ENCODE measurements at places on chromosomes 12 and 14. TPM values are rescaled to one million over a fixed set of nuclear protein-coding genes. Genes with fewer than 3 reads are reported as not detected.

GRCh38 chr14:85487215-85487614 lies 42.7 kb upstream of the FLRT2 start:
- H3K4me3 ChIP-seq: no peak overlapping the region
- no peak overlapping the region for H3K27ac ChIP-seq
- no peak for DNase-seq
- no peaks in the 10 kb centered on the region for H3K4me1 ChIP-seq
- H3K36me3 ChIP-seq: no peaks in the 10 kb centered on the region

GRCh38 chr12:119156401-119157044 lies 22.2 kb upstream of the HSPB8 start:
- peak overlapping the region; percentile 41 for H3K4me3 ChIP-seq
- H3K27ac ChIP-seq: peak overlapping the region; percentile 89
- H3K4me1 ChIP-seq: peaks cover 15% of the 10 kb centered on the region
- no peaks in the 10 kb centered on the region for H3K36me3 ChIP-seq

Gene KRT1
- not detected for total RNA-seq

GRCh38 chr14:49240383-49240782 lies 345.8 kb downstream of the RPS29 start:
- H3K36me3 ChIP-seq: no peaks in the 10 kb centered on the region
- no peaks in the 10 kb centered on the region for H3K4me1 ChIP-seq
- no peaks in the 10 kb centered on the region for H3K27me3 ChIP-seq
- H3K4me3 ChIP-seq: no peak overlapping the region
- DNase-seq: no peak

DNA sequence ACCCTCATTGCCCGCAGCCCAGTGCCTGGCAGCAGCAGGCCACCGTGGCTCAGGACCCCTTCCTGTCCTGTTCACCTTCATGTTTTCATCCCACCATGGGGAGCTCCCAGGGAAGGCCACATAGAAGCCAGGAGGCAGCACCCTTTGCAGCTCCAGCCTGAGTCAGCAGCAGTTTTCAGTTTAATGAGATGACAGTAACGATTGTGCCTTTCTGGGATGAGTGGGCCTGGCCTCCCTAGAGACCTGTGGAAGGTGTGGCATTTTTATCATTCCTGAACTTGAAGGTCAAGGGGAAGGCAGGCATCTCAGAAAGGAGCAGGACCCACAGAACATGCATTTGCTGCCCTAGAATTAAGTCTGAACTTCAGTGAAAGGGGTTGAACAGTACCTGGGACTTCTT lies 532.8 kb downstream of the FUT8 start:
- DNase-seq: no peak
- no peaks in the 10 kb centered on the region for H3K4me1 ChIP-seq
- no peak overlapping the region for H3K4me3 ChIP-seq
- H3K27ac ChIP-seq: no peak overlapping the region

DNA sequence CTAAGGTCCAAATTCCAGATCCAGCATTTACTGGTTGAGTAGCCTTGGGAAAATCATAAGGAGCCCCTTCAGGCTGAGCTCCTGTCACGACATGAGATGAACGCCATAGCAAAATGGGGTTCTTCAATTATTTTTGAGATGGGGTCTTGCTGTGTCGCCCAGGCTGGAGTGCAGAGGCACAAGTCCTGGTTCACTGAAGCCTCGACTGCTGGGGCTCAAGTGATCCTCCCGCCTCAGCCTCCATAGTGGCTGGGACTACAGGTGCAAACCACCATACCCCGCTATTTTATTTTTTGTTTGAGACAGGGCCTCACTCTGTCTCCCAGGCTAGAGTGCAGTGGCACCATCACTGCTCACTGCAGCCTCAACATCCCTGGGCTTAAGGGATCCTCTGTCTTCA lies 25.7 kb upstream of the GPR68 start:
- H3K36me3 ChIP-seq: no peaks in the 10 kb centered on the region
- H3K27me3 ChIP-seq: no peaks in the 10 kb centered on the region
- H3K4me3 ChIP-seq: peak overlapping the region; percentile 28
- H3K27ac ChIP-seq: no peak overlapping the region
